Stimulated activated CD8-positive, alpha-beta memory T cell treated with anti-CD3 and anti-CD28 coated beads, Interleukin-7, amount 100 ng/mL, for 48 hours (primary cell): ENCODE measurements at places on chromosomes 1 and 21.

DNA sequence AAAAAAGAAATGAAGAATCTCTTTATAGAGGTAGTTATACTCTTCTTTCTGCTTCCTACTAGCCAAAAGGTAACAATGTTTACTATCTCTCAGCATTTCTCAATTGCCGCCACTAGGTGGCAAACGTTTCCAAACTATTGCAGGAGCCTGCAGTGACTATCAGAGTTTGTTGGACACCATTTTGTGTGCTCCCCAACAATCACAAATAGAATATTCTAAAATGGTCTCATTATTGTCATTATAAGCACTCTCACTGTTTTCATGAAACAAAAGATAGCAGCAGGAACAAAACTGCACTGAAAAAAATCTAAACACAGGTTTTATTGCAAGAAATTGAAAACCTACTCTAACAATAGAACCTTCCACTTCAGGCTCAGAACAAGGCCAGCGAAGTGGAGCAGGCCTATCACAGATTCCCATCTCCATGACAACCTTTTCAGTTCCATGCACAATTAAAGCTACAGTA lies 83.9 kb upstream of the PLPPR4 start:
- DNase-seq: peak; percentile 14

GRCh38 chr1:151968058-151968457 lies 25.6 kb downstream of the S100A10 start:
- DNase-seq: no peak

GRCh38 chr1:196319301-196319700 lies 288.9 kb downstream of the KCNT2 start:
- no peak for DNase-seq

- no peak for DNase-seq
Observed at GRCh38 chr1:177859572-177859971, 110.3 kb downstream of the SEC16B start.

GRCh38 chr1:57262472-57262871 lies 161.4 kb downstream of the DAB1 start:
- DNase-seq: no peak

GRCh38 chr1:70945676-70946075 lies 101.9 kb downstream of the PTGER3 start:
- DNase-seq: no peak

- no peak for DNase-seq
Observed at GRCh38 chr1:225554216-225554812, 98.6 kb downstream of the ENAH start.
